ENCODE measurements at places on chromosomes 11 and 22.

DNA sequence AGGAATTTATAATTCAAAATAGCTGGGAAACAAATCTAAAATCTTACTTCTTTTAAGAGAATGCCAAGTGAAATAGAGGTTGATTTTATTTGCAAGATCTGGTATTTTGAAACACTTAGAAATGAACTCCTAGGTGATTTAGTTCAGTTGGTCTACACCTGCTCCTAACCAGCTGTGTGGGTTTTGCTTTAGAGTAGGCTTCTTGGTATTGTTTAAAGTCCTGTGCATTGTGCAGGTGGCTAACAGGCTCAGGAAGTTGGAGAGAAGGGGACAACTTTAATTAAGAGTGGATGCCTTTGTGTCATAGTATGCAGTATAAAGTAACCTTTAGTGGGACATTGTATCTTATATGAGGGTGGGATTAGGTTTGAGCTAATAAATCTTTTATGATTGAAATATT, 4.1 kb upstream of the RAG2 start:
- DNase-seq, result no peak

- DNase-seq, result no peak
Measured at GRCh38 chr22:50517495-50518260, 7.7 kb downstream of the SCO2 start.

DNA sequence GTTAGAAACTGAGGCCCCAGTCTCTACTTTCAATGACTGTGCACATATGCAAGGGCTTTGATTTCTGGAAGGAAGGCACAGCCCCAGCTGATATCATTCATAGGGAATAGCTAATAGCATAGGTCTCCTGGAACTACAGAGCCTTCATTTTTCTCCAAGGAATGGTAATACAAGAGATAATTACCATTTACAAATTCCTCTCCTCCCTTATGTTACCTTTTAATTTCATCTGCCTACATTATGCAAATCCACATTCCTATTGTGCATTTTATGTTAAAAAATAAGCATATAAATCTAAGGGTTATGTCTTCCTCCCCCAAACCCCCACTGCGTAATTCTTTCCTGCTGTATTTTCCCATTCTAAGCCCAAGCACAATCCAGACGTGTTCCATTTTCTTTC, 94.9 kb downstream of the AMBRA1 start:
- no peak for DNase-seq

DNA sequence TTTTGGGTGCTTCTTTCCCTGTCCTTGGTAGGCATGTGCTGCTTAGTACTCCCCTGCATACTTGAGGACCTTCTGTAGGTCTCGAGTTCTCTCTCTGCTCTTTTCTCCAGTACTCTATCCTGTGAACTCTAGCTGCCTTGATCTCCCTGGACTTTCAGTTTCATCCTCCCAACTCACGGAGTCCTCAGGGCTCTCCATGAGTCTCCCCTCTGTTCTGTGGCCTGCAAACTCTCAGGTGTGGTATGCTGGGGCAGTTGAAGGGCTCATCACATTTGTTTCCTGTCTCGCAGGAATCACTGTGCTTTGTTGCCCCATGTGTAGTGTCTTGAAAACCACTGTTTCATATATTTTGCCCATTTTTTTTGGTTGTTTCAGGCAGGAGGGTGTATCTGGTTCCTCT, 3.3 kb upstream of the PACS1 start:
- DNase-seq, result no peak

GRCh38 chr11:112226831-112227401, 688 bp downstream of the PTS start:
- no peak for DNase-seq

- DNase-seq, result no peak
Measured at GRCh38 chr11:27242591-27242990, 120.4 kb downstream of the CCDC34 start.

DNA sequence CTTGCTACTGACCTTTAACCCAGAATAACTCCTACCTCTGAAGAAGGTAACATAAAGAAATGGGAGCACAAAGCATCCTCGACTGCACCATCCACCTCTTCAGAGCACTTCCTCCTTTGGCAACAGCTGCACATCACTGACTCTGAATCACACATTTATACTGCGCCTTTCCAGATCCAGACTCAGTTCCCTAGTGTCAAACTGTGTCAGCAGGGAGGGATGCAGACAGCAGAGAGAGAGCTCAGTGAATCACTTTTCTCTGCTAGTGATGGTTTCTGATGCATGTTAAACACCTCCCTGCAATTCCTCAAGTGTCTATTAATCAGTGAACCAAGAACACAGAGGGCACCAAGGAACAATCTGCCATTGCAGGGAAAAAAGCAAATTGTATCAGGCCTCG, 118.9 kb downstream of the PLEKHA7 start:
- DNase-seq, result no peak

GRCh38 chr22:19105867-19106802, 16.1 kb downstream of the DGCR2 start:
- no peak for DNase-seq

DNA sequence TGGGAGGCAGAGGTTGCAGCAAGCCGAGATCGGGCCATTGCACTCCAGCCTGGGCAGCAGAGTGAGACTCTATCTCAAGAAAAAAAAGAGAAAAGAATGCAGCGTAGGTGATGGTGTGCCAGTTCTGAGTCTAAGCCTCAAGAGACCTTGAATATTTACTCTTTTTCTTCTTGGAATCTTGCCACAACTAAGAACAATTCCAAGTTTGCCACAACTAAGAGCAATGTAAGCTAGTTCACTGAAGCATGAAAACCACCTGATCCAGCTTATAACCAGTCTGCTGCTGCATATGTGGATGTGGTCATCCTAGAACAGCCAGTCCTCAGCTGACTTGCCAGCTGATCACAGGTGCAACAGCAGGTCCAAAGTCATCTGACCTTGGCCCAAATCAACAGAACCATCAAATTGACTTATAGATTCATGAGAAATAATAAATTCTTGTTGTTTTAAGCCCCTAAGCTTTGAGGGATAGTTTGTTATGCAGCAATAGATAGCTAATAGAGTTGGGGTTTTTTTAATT, 25.4 kb upstream of the SEZ6L start:
- DNase-seq, result no peak

GRCh38 chr11:116215471-116216113, 557.2 kb downstream of the BUD13 start:
- no peak for DNase-seq

- DNase-seq, result no peak
Measured at GRCh38 chr22:43498856-43499253, 87.0 kb downstream of the MPPED1 start.

DNA sequence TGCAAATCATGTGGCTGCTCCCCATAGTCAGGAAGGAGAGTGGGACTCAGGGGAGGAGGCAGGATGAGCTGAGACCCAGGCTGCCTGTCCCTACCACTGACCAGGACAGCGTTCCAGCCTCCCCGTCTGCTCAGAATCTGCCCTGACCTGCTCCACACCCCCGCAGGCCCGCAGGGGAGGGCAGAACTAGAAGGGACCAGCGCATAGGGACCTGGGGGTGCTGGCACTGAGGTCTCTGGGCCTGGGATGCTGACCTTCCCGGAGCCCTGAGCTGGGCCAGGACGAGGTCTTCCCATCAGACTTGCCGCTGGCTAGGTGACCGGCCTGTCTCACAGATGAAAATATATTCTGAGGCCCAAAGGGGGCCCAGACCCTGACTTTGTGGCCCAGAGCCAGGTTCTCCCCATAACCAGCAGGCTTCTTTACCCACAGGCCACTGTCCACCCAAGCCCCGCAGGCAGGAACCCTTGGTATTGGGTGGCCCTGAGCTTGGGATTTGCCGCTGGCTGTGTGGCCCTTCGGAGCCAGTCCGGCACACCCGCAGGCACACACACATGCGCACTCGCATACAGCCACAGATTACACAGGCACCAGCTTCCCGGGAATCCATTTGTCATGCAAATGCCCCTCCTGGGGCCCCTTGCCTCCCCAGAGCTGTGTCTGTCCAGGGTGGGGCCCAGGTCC, 13.8 kb upstream of the PIM3 start:
- DNase-seq, result no peak
